Posterior cingulate gyrus (tissue), 11 donors: ENCODE measurements at places on chromosomes 12 and 14.

DNA sequence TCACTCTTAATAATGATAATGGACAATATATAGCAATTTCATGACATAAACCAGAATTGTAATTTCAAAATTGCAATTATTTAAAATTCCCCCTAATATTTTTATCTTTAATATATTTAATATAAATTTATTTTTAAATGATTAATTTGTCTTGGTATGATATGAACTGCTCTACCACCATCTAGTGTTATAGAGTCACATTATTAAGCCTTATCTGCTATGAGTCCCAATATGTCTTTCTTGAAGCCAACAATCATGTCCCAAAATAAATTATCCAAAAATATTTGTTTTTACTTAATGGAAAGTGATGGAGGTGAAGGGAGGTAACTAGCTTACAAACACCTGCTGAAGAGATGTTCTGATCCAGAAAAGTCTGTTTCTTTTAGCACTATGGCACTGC lies 151.4 kb downstream of the KCNC2 start:
- DNase-seq = no peak

DNA sequence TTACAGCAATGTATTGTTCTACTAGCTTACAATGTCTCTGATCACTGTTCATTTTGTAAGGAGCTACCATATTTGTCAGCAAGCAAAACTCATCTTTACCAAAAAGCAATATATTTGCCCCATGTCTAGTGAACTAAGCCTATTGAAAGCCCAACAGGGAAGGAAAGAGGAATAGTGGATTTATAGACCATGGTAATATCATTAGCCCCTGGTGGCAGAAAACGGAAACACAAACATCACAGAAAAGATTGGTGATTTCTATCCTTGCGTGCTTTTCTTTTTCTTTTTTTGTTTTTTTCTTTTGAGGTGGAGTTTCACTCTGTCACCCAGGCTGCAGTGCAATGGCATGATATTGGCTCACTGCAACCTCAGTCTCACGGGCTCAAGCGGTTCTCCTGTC lies 1562.4 kb upstream of the TMEM132C start:
- DNase-seq = no peak

DNA sequence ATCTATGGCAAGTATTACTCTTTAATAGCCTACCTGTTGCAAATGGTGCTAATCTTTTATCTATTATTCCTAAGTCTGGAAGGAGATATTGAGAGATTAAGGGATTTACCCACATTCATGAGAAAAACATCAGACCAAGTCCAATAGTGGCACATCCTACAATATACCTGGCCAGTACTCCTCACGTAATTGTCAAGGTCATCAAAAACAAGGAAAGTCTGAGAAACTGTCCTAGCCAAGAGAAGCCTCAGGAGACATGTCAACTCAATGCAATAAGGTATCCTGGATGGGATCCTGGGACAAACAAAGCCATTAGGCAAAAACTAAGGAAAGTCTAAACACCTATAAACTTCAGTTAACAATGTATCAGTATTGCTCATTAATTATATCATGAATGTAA lies 12.5 kb downstream of the NR2C1 start:
- no peak for DNase-seq

GRCh38 chr14:41718477-41719166 lies 111.9 kb downstream of the LRFN5 start:
- DNase-seq = no peak

- no peak for DNase-seq
These were observed 6.0 kb downstream of the STYX start for GRCh38 chr14:52735921-52736489.

DNA sequence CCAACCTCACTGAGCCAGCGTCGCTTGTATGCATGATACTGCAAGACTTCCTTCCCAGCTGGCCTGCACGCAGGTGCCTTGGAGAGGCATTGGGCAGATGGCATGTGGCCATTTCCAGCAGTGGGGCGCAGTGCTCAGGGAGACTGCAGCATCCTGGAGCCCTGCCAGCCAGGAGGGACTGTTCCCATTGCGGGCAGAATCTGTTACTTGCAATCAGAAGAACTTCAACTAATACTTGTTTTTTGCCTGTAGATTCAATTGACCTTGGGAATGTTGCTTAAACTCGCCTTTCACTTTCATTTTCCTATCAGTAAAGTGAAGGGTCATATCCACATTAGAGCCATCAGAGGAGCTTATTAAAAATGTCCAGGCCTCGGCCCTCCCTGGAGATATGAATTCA lies 29.8 kb downstream of the ANKRD9 start:
- DNase-seq = peak; percentile 93

DNA sequence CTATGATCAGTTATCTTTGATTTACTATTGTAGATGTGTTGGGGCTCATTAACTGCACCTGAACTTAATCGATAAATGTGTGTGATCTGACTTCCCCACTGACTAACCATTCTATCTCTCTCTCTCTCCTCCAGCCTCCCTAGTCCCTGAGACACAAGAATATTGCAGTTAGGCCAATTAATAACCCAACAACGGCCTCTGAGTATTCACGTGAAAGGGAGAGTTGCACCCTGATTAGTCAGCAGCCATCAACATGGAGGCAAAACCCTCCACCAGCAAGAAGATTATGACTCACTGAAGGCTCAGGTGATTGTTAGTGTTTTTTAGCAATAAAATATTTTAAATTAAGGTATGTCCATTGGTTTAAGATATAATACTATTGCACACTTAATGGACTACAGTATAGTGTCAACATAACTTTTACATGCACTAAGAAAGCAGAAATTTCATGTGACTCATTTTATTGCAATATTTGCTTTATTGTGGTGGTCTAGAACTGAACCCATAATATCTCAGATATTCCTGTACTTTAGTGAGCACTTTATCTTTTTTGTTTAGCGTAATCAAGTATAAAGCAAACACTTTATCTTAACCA lies 77.1 kb upstream of the PTGDR start:
- DNase-seq = no peak

DNA sequence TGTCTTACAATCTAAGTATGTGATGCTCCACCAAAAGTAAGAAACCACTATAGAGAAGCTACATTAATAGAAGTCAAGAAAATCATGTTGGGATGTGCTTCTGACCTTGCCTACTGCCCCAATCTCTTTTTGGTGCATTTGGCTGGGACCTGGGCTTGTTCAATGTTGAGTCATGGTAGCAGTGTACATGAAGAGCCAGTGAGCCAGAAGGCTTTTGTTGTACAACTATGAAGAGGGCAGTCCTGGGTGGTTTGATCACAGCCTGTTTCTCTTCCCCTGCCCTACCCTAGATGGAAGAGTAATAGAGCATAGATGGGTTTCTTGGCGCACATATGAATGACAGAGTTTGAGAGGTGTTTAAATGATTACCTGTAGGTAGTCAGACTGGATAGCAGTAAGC lies 56.4 kb downstream of the UBR7 start:
- no peak for DNase-seq

- no peak for DNase-seq
These were observed 49.4 kb upstream of the RIN3 start for GRCh38 chr14:92464156-92464555.

GRCh38 chr12:68001486-68002466 lies 12.5 kb downstream of the IFNG-AS1 start:
- no peak for DNase-seq

GRCh38 chr14:83172363-83172762 lies 1638.7 kb upstream of the SEL1L start:
- DNase-seq = no peak

- no peak for DNase-seq
These were observed 11.9 kb downstream of the SPRYD3 start for GRCh38 chr12:53067074-53067992.

DNA sequence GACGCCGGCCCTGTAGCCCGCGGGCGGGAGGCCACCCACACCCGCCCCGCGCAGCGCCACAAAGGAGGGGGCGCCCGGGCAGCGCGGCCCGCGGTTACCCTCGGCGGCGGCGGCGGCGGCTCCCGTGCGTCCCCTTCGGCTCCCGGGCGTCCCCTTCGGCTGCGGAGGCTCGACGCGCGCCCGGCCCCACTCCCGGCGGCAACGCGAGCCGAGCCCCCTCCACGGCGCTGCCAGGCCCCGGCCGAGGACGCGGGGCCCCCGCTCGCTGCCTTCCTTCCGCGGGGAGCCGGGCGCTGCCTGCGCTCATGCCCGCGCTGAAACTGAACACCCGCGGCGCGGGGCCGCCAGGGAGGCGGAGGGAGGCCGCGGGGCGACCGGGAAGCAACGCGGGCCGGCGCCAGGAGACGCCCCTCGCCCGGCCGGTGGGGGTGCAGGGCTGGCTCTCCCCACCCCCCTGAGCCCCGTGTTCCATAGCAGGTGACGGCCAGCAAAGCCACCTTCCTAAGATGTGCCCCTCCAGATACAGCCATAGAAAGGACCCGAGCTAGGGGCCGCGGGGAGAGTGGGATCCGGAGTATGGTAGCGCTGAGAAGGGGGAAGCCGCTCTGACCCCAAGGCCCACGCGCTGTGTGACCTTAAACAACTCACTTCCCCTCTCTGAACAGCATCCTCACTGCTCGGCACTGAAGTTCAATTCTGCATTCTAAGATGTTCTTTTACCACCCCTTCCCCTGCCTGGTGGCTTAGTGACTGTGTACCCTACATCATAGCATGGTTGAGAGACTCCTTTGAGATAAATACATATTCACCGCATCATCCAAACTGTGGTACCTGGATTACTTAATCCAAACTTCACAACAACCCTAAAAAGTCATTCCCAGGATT lies 42.8 kb downstream of the KDM2B start:
- no peak for DNase-seq
